Activated CD8-positive, alpha-beta memory T cell treated with anti-CD3 and anti-CD28 coated beads, Interleukin-2, amount 10 ng/mL, durations not matched to agents 7 days and 5 days (primary cell): ENCODE measurements at places on chromosomes 13 and 19. TPM values are rescaled to one million over a fixed set of nuclear protein-coding genes. Genes with fewer than 3 reads are reported as not detected.

The NDUFA11 gene
- 217 TPM for total RNA-seq

The LRFN3 gene
- total RNA-seq, result 11.9 TPM

The SIGLEC11 gene
- not detected for total RNA-seq

The C19orf38 gene
- 1.7 TPM for total RNA-seq

The SHANK1 gene
- not detected for total RNA-seq

The LCP1 gene
- 1,101 TPM for total RNA-seq

DNA sequence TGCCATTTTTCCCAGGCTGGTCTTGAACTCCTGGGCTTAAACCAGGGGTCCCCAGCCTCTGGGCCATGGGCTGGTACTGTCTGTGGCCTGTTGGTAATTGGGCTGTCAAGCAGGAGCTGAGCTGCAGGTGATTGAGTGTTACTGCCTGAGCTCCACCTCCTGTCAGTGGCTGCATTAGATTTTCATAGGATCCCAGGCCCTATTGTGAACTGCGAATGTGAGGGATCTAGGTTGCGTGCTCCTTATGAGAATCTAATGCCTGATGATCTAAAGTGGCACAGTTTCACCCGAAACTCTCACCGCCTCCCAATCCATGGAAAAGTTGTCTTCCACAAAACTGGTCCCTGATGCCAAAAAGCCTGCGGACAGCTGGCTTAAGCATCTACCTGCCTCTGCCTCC, 16.6 kb upstream of the ZNF536 start:
- DNase-seq, result no peak

DNA sequence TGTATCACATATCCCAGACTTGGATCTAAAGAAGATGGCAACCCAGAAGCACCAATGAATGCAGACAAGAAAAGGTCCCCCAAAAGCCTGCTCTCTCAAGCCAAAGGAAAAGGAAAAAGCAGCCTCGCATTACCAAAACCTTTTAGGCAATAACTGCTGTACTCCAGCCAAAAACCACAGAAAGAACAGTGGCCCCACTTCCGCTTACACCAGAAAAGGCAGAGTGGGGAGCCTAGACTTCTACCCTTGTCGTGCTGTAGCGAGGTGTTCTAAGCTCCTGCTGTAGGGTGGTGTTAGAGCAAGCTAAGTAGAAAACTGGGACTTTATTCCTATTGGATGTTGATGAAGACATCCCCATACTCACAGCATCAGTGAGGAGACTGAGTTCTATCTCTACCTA, 244.0 kb upstream of the RXFP2 start:
- DNase-seq, result no peak

DNA sequence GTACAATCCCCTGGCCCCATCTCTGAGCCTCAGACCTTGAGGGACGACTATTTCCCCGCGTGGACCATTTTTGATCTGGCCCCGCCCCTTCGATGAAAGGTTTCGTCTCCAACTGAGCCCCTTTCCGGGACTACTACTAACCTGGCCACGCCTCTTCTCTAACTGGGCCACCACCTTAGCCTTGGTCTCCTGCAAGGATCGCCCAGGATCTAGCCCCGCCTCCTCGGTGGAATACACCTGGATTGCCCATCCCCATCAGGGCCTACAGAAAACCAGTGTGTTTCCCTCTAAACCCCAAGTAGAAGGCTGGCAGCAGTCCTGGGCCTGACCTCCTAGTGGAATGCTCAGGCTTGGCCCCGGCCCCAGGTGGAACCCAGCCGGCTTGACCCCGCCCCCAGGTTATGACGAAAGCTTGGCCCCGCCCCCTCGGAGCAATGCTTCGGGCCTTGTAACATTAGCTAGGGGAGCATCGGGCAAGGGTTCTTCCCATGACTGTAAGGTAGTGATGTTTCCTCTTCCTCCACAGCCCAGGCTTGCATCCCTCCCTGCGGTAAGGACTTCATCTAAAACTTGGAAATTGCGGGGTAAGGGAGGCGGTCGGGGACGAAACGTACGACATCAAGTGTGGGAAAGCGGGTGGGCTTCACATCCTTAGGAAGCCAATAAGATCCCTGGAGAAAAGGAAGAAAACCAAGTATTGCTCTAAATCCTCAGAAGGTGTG, 9.1 kb downstream of the SPACA6 start:
- DNase-seq, result no peak

GRCh38 chr13:26895808-26896466, 135.4 kb upstream of the GPR12 start:
- DNase-seq, result no peak

GRCh38 chr13:25136880-25137787, 35.0 kb downstream of the AMER2 start:
- no peak for DNase-seq

GRCh38 chr13:60619461-60619860, 222.4 kb downstream of the TDRD3 start:
- DNase-seq, result no peak

DNA sequence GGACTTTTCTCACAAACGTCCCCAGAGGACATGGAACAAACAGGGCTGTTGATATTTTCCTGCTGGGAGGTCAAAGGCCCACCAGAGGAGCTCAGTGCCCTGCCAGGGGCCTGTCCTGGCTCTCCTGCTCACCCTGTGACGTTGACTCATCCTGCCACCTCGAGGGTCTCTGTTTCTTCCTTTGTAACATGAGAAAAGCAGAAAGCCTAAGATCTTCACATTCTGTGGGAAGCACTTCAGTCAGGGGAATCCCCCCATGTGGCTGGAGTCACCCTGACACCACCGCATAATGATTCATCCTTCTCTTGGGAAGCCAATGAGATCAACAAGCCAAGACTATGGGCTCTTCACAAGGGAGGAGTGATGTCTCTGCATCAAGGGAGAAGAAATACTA, 147.9 kb downstream of the KATNAL1 start:
- peak; percentile 76 for DNase-seq

DNA sequence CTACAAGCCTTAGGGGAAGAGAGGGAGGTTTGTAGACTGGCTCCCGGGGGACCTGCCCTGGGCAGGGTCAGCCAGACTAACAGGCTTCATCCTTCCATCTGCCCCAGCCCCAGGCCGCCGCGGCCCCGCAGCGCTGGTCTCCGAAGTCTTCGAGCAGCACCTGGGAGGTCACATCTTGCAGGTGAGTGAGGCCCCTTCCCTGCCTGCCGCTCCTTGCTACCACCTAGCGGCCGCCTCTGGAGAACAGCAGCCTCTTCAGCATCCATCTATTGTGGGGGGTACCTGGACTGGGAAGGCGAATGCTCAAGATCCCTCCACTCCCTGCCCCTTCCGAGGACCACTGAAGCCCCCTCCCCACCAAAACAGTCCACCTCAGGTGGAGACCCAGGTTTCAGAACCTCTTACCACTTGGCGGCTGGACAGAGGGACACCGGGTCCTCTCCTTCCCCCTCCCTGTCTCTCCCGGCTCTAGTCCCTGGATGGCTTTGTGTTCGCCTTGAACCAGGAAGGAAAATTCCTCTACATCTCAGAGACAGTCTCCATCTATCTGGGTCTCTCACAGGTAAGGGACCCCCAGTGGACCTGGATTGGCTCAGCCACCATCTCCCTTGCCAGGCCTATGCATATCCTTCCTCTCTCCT, 12.7 kb downstream of the NPAS1 start:
- DNase-seq, result peak; percentile 73

DNA sequence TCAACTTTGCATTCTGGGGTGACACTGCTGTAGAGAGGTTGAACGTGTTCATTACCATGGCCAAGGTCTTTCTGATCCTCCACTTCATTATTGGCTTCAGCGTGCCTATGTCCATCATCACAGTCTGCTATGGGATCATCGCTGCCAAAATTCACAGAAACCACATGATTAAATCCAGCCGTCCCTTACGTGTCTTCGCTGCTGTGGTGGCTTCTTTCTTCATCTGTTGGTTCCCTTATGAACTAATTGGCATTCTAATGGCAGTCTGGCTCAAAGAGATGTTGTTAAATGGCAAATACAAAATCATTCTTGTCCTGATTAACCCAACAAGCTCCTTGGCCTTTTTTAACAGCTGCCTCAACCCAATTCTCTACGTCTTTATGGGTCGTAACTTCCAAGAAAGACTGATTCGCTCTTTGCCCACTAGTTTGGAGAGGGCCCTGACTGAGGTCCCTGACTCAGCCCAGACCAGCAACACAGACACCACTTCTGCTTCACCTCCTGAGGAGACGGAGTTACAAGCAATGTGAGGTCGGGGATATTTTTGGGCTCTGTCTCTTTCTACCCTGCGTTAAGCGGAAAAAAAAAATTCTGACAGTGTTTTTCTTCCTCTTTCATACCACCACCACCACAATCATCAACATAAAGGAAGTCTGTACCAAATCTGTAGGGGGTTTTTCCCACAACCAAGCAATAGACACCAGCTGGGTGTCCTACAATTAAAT, 29.5 kb downstream of the FPR3 start:
- no peak for DNase-seq

- no peak for DNase-seq
These were observed 7.8 kb upstream of the ATP12A start for GRCh38 chr13:24672141-24673132.

DNA sequence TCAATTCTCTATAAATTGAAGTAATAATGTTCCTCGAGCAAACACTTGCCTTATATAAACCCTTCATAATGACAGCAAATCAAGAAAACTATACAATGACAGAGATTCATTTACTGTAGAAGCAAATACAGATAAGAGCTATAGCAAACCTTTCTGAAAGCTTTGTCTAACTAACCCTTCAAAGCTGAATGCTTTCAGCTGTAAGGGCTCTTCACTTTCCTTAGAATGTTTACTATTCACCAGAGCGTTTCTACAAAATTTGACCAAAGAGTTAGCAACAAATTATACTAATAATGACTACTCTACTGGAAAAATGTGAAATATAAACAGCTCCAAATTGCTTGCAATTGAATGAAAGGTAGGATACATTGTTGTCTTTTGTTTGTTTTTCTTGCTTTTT, 218.1 kb downstream of the SLITRK5 start:
- DNase-seq, result no peak
